ENCODE measurements at places on chromosomes 12 and 14.

DNA sequence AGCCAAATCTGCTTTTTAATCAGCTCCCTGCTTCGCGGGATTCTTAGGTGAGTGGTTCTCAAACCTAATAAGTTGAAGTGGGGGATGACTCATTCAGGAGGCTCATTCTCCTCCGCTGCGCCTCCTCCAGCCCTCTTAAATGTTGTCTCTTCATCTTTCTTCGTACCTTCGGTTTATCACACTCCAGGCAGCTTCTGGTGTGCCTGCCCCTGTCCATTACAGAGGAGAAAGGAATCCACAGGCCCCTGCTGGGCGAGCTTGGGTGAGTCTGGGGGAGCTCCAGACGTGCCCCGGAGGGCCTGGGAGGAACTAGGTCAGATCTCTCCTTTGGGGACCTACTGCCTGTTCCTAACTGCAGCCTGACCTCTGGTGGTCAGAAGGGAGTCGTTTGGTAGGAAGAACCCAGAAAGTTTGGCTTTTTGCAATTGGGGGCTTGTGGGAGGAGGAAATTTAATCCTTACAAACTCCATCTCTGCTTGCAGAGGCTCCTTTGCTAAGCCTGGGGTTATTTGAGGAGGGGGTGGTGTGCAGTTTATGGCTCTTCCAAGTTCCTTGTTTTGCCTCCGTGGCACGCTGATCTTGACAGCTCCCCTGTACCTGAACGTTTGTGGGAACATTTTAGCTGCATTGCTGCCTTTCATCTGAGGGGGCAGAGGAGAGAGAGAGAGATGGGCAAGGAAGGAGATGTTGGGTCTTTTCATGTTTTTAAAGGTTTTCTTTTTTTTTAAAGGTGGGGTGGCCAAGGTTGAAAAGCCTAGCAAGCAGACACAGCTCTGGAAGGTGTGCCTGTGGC is 84.1 kb upstream of the GNG2 start:
- DNase-seq: no peak

- DNase-seq: no peak
These were observed 24.4 kb upstream of the MGST1 start for GRCh38 chr12:16323010-16323409.

GRCh38 chr14:70663707-70664179 is 22.0 kb downstream of the TTC9 start:
- DNase-seq: peak; percentile 26

DNA sequence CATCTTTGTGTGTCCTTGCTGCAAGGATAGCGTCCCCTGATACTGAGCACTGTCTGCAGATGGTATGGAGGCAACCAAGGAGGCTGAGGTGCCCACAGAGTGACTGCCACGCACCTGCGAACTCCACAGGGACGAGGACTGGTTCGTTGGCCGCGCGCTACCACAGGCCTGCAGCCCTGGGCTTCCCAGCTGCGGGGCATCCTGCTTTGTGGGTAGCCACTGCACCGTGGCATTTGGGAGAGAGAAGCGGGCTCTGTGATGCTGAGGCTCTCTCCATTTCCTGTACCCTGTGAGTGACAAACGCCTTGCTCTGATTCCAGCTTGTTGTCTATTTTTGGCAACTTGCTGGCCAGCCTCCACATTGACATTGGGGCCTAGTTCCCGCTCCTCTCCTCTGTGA is 76.3 kb downstream of the SLC15A4 start:
- DNase-seq: no peak

- no peak for DNase-seq
These were observed 25.9 kb upstream of the COL2A1 start for GRCh38 chr12:48030173-48030650.

- DNase-seq: no peak
These were observed 266.9 kb downstream of the RASSF9 start for GRCh38 chr12:85569261-85569660.

DNA sequence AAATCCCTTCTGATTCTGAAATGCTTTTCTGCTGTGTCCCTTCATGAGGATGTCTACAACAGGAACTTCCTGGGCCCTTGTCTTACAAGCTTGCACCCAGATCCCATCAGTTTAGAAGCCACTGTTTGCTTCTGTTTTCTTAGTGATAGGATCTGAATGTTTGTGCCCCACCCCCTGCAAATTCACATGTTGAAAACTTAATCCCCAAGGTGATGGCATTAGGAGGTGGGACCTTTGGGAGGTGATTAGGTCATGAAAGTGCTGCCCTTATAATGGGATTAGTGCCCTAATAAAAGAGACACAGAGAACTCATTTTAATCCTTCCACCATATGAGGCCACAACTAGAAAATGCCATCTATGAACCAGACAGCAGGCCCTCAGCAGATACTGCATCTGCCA is 36.0 kb upstream of the GNPNAT1 start:
- no peak for DNase-seq

DNA sequence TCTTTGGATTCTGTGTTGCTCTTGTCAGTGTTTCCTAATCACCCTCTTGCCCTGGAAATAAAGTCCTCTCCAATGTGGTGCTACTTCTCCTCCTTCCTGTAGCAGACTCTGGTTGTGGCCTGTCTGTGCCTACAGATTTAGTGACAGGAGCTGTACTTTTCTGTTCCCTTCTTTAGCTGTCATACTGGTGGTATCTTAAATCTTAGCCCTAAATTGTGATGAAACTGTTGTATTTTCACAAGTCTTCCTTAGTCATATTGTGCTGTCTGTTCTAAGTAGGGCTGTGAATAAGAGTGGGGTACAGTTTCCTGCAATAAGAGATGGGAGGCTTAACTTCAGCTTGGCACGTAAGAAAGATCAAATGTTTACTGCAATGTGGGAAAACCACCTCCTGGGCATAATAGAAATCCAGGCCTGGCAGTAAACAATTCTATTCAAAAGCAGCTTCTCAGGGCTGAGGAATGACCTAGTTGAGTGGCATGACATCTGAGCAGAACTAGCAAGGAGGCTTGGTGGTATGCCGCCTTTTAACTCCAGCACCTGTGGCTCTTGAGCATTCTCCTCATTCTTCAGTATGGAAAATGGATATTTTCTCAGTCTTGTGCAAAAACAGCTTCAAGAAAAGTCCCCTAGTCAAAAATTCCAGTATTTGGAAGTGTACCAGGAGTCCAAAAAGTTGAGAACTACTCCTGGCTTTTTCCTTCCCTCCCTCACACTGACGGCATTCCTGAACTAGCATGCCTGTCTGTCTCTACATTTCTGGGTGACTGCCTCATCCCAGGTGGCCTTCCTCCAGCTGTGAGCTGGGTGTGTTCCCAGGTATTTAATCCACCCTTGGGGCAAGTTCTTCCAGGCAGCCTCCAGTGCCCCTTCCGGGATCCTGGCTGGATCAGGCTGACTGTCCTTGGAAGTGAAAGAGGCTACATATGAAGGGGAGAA is 19.5 kb downstream of the ANO6 start:
- DNase-seq: peak; percentile 75

DNA sequence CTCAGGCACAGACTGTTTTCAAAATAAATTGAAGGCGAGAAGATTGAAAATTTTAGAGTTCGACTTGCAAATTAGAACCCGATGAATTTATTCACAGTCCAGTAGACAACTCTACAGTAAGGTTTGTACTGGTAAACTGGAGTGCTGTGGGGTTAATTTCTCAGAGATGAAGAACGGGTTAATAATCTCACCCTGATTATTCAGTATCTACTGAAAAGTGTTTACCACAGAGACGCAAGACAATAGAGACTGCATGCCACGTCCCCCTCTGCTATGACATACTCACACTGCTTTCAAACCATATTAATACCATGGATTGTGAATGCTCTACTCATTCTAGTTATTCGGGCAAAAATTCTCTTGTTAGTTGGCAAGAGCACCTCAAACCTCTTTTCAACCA is 36.1 kb downstream of the CFL2 start:
- DNase-seq: no peak

DNA sequence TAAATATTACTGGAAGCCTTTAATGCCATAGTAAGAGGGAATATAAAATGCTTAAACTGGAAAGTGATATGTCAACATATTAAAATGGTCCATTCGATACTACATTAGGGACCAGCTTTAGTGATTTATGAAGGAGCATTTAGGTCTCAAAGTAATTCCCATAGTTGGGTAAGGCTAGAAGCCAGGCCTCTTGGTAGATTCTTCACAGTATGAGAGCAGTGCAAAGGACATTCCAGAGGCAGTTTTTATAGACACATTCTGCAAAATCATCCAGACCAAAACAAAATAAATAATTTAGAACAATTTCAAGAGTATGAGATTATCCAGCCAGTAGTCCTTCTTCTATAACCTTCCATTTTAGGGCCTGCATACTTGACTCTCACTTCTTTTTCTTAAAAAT is 142.6 kb upstream of the PDZRN4 start:
- DNase-seq: no peak

DNA sequence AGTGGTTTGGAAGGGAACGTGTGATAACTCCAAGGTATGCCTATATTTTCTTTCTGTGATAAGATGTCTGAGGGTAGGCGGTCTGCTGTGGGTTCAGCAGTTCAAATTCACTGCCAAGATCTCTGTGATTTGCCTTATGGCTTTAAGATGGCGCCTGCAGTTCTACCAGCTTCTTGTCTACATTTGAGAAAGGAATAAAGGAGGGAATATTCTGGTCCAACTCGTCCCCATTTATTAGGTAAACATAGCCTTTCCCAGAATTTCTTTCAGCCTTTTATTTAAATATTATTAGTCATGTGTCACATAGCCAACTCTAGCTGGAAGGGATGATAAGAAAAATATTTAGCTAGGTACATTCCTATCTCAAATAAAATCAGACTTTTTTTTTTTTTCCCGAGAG is 48.8 kb downstream of the KCNJ8 start:
- DNase-seq: no peak

DNA sequence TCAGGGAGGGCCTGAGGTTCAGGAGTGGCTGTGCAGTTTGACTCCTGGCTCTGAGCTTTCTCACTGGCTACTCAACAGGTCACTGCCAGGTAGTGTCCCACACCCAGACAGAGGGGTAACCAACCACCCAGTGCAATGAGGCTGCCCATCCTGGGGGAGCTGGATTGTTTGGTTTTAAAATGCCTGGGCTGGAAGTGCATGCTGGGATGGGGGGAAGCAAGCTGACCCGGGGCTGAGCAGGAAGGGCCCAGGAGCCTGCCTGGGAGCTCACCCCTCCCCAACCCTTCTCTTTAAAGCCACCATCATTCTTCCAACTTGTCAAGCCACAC is 12.6 kb upstream of the ABHD12B start:
- DNase-seq: no peak

- DNase-seq: no peak
These were observed 13.9 kb downstream of the GALNT6 start for GRCh38 chr12:51377099-51377984.

DNA sequence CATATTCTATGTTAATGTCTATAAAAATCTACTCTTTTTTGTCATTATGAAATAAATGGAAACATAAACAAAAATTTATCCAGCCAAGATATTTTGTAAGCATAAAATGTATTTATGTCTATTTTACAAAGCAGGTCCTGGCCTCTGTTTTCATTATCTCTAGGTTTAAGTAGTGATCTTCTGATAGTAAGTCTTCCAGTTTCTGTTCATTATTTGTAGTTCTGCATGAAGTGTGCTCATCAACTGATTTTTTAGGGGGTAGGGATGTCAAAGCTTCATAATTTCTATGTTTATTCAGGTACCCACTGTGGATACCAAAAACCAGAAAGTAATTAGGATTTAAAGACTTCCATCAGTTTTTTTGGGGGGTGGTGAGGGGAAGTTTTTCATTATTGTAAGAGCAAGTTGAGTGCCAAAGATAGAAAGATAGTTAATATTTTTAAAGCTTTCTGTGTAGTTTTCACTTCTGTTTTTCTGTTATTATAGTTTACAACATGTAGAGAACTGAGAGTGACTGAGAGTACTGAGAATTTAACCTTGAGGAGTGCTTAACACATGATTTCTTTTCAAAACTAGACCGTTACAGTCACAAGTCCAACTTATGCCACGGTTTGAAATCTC is 30.6 kb upstream of the LMO3 start:
- no peak for DNase-seq

DNA sequence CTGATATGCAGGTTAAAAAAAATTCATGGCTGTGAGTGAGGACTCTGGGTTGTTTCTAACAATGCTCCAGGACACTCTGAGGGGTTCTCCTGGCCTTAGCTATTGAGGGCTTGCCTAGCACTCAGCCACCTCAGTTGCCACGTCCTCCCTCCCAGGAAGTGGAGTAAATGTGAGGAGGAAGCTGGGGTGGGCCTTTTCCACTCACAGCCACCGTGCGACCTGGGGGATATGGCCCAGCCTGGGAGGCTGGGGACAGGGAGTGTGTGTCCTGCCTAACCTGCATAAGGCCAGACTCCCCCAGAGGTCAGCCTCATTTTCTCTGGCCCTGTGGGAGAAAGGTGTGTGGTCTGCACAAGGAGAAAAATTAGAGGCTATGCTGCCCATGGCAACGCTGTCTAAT is 83.3 kb downstream of the CRACR2A start:
- no peak for DNase-seq

- no peak for DNase-seq
These were observed 30.7 kb upstream of the OVCH1 start for GRCh38 chr12:29528161-29528560.

- DNase-seq: no peak
These were observed 1013.6 kb downstream of the FLRT2 start for GRCh38 chr14:86543521-86543920.

DNA sequence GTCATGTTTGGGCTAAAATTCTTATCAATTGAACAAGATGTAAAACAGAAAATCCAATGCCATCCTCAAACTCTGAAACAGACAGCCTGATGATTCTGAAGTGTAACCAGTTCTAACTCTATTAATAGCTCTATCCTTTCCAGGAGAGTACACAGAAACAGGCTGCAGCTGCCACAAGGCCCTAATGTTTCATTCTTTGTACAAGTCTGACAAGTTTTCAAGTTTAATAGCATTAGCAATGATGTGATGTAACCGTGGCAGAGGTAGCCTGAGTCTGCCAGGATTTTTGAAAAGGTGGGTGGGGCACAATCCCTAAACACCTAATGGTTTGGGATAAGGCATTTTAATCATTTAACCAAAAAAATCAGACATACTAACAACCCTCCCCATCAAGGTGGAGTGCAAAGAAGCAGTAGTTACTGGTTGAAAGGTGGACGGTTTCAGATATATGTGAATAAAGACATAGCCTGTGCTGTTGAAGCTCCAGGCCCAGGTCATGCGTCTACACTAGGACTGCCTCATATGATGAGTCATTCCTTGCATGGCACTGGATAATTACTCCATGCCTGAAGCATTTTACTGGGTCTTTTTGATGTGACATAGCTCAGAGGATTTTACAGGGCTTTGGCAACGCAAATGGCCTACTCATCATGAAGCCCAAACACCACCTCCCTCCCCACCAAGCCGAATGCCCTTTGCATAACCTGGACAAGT is 145.1 kb upstream of the GRIP1 start:
- peak; percentile 18 for DNase-seq

DNA sequence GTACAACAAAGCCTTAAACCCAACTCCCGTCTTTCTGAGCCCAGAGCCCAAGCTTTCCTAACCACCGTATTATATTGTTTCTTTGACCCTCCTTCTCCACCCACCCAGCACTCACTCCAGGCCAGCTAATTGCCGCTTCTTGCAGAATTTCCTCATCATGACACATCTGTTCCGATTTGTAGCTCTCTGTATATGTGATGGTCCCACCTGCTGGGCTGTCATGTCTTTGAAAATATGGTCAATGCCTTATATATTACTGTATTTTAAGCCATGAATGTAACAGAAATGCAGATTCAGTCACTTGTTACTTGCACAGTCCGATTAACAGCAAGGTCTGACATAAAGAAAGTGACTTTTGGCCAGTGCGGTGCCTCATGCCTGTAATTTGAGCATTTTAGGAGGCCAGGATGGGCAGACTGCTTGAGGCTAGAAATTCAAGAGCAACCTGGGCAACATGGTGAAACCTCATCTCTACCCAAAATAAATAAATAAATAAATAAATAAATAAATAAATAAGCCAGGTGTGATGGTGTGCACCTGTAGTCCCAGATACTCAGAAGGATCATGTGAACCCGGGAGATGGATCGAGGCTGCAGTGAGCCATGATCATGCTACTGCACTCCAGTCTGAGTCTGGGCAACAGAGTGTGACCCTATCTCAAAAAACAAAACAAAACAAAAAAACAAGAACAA is 359.8 kb downstream of the ATP23 start:
- DNase-seq: no peak
